ENCODE measurements at places on chromosomes 12 and 14.

DNA sequence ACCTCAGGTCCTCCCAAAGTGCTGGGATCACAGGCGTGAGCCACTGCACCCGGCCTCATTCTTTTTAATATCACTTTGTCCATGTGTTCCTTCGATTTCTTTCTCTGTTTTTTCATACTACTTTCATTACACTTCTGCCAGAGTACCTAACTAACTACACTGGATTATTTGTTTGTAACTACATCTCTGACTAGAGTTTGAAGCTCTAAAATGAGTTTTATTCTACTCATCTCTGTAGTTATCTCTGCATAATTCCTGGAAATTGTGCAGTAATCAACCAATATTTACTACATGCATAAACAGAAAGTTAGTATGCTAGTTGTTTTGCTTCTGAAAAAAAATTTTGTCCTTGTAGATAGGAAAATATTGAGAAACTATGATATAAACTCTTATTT lies 15.2 kb downstream of the KLRK1 start:
- no peak for DNase-seq

DNA sequence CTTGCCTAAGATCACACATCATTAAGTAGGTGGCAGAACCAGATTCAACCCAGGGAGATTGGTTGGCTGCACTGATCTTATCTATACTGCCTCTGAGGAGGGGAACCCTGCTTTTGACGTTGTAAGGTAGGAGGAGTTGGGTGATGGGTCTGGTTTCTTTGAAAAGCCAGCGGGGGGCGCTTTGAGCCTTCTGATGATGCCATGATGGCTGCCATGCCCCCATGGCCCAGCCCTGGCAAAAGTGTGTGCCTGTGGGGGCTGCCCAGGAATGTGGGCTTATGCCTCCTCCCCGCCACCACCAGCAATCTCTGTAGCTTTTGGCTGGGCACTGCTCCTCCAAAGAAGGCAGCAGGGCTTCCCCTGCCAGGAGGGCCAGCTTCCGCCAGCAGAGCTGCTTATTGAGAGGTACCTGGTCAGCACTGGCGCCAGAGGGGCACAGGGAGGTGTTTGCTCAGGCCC lies 224.3 kb downstream of the SLC41A2 start:
- DNase-seq: no peak

DNA sequence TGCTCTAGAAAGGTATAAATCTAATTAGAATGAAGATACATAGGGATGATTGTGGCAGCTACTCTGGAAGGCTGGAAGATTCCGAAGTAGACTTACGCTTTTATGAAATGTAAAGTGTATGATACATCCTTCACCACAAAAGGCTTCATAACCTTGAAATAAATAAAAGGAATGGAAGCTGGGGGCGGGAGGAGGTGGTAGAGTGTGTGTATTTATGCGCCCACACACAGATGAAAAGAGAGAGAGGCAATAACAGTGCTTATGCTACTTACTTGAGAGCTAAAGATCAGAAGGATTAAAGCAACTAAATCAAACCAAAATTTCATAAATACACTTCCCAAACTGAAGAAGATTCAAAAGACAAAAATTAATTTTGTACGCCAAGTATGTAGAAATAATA lies 30.4 kb downstream of the CBX5 start:
- no peak for DNase-seq

DNA sequence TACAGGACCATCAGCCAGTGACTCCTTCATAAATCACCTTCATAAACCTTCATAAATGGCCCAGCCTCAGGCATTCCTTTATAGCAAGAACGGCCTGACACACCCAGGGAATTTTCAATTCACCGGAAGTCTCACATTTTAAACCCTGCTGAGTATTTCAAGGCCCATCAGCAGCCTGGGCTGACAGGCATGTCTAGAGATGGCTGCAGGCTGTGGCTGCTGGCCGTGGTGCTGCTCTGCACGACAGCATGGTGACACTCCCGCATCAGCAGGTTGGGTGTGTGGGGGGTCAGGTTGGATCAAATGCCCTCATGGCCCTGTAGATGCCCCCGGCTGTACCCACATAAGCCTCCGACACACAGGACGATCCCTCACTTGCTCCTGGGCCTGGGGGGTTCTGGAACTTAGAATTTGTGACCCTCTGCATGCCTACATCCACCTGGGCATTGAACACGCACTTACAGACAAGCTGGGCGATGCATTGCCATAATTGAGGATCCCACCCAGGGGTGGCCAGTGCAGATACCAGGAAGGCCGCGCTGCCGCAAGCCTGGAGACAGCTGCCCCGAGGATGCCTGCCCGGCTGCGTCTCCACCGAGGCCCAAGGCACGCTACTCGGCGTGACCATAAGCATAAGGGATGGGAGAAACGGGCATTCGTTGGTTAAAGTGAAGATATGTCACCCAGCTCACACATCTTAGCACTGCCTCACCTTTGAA lies 124.3 kb downstream of the PIWIL1 start:
- DNase-seq: no peak

DNA sequence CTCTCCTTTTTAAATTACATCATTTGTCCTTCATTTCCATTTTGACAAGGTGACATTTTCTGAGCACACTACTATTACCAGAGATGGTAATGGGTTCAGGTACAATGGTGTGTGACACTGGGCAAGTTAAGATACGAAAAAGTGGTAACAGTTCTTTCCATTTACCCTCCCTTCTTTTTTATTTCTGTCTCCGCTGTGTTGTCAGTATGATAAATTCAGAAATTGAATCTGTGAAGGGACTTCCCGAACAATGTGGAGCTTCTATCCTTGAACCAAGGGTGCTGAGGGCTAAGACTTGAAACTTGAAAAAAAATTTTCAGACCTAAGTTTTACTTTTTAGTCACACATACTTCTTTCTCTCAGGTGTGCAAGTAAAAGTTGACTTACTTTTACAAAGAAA lies 103.7 kb downstream of the ERC1 start:
- no peak for DNase-seq

GRCh38 chr12:6336889-6337853 lies 4.7 kb downstream of the TNFRSF1A start:
- no peak for DNase-seq

GRCh38 chr14:61668282-61668681 lies 27.0 kb upstream of the HIF1A start:
- DNase-seq: no peak

DNA sequence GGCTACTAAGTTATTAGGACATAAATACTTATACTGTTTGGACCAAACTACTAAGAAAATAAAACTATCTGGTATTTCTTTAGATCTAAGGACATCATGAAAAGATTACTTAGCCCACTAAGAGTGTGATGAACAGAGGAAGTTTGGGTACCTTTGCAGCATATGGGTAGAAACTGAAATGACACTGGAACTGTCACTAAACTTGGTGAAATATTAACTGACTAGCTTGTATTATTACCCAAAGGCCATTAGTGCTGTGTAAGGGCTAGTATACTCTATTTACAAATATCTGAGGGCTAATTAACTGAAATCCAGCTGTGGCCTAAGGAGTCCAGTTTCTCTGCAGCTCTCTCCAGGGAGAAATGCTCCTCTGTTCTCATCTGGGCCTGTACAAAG lies 45.5 kb downstream of the PAWR start:
- DNase-seq: no peak

- no peak for DNase-seq
Measured at GRCh38 chr12:100986595-100987547, 192.3 kb downstream of the ANO4 start.

DNA sequence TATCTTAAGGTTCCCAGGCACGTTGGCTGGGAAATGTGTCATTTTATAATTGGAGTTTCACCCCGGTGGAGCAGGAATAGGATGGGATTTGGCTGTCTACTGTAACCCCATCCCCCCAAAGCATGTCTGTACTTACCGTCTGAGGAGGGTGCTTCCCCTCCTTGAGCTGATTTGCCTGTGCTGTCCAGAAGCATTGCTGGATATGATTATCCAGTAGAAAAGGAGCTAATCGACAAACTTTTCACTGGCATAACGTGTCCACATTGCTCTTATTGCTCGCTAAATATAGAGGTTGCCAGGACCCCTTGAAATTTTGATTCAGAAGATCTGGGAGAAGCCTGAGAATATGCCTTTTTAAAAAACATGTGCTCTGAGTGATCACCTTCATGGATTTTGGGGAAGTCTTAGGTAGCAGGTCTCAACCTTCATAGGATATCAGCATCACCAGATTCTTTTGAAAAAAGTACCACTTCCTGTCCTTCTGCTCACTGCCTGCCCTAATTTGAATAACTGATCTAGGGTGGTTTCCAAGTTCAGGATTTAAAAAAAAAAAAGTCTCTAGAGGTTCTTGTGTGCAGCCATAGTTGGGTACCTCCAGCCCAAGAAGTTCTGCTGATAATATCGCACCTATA lies 80.4 kb upstream of the KCNA1 start:
- no peak for DNase-seq

DNA sequence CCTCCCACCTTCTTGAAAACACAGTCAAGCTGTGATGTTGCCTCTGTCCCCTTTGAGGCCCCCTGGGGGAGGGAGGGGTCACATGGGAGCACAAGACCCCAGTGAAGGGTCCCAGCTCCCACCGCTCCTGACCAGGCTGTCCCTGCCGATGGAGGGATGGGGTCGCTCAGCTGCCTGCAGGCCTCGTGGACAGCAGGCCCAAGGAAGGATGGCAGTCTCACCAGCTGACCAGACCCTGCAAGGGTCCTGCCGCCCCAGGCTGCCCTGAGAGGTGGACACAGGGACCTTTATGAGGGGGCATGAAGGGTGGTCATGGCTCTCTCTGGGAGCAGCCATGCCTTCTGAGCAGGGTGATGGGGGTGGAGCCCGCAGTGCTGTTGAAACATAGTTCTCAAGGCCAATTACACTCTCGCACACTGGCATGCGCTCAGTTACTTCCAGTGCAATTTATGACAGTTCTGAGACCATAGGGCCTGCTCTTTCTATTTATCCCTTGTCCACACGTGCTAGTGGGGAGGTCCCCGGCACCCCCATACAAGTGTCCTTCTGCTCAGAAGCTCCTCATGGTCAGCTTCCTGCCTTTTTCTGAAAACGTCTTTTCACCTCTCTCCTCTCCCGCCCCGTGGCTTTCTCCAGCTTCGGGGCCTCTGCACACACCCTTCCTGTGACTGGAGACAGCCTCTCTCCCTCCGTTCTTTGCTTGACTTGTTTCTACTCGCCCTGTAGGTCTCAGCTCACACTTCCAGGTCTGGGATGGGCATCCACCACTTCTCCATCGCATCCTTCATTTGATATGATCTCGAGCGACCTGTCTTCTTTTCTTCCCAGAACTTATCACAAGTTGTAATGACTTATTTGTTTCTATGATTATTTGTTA lies 313.1 kb downstream of the ADGRD1 start:
- DNase-seq: no peak

GRCh38 chr14:91127401-91127801 lies 13.5 kb downstream of the DGLUCY start:
- DNase-seq: no peak

DNA sequence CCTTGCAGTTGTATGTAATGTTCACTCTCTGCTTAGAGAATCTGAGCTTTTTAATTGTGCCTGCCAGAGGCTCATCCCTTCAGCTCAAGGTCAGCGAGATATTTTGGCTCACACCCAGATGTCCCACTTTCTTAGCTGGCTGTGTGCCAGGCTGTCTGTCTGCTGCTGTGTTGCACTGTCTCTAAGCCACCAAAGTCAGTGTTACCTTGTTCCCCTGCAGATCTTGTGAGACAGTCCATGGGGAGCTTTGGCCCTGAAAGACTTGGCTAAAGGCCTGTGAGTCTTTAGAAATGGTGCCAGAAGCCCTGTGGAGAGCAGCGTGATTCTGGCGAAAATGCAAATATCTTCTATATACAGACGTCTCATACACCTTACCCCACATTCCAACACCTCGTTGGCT lies 293.7 kb downstream of the TTC6 start:
- DNase-seq: no peak

- no peak for DNase-seq
Measured at GRCh38 chr12:2535583-2536204, 259.1 kb upstream of the FKBP4 start.

DNA sequence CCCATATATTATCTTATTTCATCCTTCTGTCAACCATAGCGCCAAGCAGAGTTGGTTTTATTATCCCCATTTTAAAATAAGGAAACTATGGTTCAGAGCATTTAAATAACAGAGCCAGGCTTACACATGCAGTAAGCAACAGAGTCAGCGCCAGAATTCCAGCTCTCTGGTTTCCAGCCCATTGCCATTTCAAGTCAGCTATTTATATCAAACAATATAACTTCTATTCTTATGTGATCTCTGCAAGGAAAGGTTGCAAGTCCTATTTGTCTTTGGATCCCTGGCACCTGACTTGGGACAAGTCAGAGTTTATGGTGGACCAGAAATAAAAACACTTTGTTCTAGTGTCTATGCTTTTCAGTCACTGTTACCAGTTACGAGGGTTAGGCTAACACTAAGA lies 174.1 kb upstream of the EEA1 start:
- DNase-seq: no peak

- no peak for DNase-seq
Measured at GRCh38 chr12:79925492-79925891, 9.4 kb downstream of the PPP1R12A start.

- no peak for DNase-seq
Measured at GRCh38 chr14:54743382-54743781, 159.2 kb downstream of the GCH1 start.

DNA sequence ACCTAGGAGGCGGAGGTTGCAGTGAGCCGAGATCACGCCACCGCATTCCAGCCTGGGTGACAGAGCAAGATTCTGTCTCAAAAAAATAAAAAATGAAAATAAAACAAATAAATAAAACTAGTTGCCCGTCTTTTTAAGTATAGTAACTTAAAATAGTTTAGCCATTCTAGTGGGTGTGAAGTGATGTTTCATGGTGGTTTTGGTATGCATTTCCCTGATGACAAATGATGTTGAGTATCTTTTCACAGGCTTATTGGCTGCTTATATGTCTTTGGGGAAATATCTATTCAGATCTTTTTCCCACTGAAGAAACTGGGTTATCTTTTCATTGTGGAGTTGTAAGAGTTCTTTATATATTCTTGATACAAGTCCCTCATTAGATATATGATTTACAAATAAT lies 102.4 kb upstream of the METAP2 start:
- no peak for DNase-seq

GRCh38 chr14:92280554-92281262 lies 42.3 kb upstream of the SLC24A4 start:
- no peak for DNase-seq

DNA sequence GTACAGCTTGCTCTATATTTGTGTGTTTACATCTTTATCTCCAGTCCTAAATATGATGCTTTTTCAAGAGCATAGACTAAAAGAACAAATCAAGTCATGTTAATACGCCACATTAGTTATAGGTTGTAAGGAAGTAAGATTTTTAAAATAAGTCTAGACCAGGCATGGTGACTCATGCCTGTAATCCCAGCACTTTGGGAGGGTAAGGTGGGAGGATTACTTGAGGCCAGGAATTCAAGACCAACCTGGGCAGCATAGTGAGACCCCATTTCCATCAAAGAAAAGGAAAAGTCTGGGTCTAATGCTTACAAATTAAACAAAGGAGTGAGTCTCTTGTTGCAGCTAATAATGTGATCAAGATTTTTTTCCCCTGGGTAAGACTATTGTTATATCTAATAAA lies 118.9 kb downstream of the GPR135 start:
- no peak for DNase-seq

GRCh38 chr12:116931665-116932064 lies 20.9 kb downstream of the FBXW8 start:
- no peak for DNase-seq
